ENCODE measurements at places on chromosomes 7 and 10. TPM values are rescaled to one million over a fixed set of nuclear protein-coding genes. Genes with fewer than 3 reads are reported as not detected.

DNA sequence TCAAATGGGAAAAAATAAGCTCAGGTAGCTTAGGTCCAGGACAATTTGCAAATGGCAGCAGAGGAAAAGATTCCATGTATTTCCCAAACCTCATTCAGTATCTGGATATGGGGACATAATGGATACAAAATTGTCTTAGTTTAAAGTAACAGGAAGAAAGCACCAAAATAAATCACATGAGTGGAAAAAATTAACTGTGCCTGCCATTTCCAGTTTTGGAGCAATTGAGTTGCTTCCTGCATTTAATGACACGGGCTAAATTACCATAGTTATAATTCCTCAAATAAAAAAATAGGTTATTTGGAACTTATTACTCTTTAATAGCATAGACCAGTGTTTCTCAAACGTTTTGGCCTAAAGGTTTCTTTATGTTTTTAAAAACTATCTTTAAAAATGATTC, 6.3 kb upstream of the STAMBPL1 start:
- no peak for DNase-seq

- DNase-seq = no peak
Observed at GRCh38 chr10:11528286-11528685, 83.2 kb downstream of the USP6NL start.

DNA sequence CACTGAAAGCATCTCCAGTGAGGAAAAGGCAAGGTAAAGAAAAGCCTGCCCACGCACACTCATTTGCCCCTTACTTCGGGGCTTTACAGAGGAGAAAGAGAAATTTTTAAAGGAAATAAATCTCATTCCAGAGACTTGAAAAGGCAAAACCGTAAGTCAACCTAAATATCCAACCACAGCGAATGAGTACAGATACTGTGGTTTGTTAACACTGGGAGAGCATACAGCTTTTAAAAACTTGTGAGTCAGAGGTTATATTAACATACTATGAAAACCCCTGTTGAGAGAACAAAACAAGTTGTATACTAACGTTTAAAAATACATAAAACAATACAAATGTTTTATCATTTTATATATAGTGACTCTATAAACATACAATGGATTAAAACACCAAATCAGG, 28.6 kb upstream of the ST7 start:
- no peak for DNase-seq

Gene TAS2R5
- 2.2 TPM for total RNA-seq

Gene GCC1
- total RNA-seq = 17.4 TPM

DNA sequence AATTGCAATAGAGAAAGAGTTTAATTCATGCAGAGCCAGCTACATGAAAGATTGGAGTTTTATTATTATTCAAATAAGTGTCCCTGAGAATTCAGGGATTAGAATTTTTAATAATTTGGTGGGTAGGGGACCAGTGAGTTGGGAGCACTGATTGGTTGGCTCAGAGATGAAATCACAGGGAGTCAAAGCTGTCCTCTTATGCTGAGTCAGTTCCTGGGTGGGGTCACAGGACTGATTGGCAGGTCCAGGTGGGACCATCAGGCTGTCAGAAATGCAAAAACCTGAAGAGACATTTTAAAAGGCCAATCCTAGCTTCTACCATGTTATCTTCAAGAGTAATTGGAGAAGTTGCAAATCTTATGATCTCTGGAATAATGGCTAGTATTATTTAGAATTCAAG, 56.0 kb upstream of the KAT6B start:
- no peak for DNase-seq

All from lower lobe of right lung (tissue), 2 donors.